ENCODE measurements at places on chromosomes 11 and 22.
A peak's percentile ranks its signal among the peaks of the same experiment; 100 is the strongest.

- no peak for DNase-seq
These were observed 419.3 kb upstream of the NARS2 start for GRCh38 chr11:78993802-78994430.

DNA sequence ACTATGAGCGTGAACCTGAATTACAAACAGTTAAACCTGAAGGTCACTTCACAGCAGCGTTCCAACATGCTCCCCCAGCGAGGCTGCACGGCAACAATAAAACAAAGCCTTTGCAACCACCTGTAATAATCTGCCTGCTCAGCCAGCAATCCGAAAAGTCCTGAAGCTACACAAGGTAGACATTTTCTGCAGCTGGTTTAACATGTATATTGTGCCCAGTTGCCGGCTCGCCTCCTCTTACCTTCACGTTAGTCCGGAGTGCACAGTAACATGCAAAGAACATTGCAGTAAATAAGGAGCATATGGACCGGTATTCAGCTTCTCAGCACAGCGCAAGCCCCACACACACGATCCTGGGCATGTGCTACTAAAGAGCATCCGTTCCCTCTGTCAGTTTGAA, 704.3 kb downstream of the DLG2 start:
- no peak for DNase-seq

GRCh38 chr11:86492370-86493010, 117.8 kb downstream of the CCDC81 start:
- no peak for DNase-seq

GRCh38 chr22:17884893-17885292, 110.6 kb upstream of the BID start:
- DNase-seq = no peak

DNA sequence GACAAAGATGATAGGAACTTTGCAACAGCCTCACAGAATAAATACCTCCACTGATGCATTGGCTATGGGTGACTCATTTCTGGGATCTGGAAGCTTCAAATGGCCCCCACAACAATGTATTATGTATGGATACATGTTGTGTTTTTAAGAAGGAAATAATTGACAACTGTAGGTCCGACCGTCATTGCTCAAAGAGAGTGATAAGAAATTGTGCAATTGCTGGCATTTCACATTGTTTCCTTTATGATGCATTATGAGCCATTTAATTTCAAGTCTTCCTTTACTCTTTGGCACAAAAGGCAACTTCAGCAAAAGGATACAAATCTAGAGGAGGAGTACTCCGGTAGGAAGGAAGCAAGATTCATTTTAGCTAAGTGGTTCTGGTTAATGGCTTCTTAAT, 2.0 kb downstream of the ANO3 start:
- DNase-seq = no peak

DNA sequence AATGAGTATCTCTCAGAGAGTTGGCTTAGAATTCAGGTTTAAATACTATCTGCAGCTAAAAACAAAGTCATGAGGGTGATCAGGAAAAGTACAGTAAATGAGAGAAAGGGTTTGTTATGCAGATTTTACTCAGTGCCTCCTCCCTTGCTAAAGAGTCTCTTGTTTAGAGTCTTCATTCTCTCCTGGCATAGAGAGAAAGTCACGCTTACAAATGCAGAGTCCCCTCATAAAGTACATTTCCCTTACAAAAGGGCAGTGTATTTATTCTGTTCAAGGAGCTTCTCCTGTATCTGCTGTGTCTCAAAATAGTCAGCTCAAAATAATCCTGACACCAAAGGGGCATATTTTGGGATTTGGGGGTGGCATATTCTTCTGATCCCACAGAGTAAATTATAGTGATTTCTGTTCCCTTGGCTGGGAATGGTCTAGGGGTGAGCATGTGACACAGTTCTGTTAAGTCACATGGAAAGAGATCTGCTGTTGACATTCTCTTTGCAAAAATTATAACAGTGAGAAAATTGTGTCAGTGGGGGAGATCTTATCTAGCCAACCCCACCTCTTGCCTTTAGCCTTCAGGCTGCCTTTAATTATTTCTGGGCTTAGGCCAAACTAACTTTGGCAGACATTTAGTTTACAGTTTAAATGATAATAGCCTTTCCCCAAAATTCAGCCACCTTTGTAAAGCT, 102.9 kb downstream of the MTNR1B start:
- DNase-seq = no peak

GRCh38 chr11:110296226-110297075, at the start of gene RDX:
Gene RDX (minus strand): TSS chr11:110296614. CDS start chr11:110279692, 16,922 bp downstream.
- peak; percentile 57 for DNase-seq

DNA sequence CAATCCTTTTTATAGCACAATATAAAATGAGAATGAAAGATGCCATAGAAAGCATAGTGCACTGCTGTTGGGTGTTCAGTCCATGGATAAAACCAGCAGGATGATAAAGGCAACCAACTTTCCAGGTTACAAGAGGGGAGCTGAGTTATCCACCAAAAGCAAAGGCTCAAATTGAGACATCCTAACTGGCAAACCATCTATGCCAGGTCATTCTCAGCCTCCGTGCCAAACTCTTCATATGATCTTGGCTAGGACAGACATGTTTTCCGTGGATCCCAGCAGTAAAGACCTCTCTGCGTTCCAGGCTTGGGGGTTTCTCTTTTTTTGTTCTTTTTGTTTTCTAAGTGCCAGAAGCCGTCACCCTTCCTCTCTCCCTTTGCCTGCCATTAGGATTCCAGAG, 7.3 kb upstream of the APOA1 start:
- DNase-seq = no peak

DNA sequence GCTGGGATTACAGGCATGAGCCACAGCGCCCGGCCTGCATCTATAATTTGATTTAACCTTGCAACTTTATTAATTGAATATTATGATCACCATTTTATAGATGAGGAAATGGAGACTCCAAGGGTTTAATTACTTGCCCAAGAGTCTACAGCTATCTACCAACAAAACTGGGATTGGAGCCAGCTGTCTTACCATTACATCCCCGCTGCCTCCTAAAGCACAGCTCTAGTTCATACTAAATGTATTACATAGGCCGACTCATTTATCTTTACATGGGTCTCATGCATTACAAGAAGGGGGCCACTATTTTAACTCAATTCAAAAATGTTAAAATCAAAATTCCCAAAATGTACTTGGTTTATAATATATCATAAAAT, 14.1 kb upstream of the TMA7B start:
- DNase-seq = no peak

- DNase-seq = no peak
These were observed 176.5 kb downstream of the LARGE1 start for GRCh38 chr22:33743756-33744155.

DNA sequence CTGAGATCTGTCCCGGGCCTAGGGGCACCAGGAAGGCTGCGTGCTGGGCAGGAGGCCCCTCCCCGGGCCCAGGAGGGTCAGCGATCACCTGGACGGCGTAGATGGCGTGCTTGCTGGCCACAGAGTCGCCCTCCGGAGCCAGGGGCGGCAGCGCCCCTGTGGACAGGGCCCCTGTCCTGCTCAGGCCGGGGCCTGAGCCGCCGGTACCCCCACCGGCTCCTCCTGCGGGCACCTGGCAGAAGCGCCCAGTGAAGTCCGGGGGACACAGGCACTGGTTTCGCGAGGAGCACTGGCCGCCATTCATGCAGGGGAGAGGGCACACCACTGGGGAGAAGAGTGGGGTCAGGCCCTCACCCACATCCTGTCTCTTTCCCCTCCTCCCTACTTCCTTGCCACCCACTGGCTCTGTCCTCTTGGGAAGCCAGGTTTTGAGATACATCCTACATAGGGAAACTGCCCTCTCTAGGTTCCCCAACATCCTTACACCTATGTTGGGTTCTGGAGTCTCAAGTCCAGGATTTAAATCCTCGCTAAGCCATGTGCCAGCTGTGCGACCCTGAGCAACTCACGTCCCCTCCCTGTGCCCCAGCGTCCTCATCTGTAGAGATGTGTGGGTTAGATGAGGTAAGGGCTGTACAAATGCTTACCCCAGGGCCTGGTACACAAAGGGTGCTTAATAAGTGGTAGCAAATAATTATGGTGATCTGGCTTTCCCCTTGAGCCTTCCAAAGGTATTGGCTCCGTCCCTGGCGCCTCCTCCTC, 3.9 kb downstream of the LTBP3 start:
- DNase-seq = no peak

GRCh38 chr11:79094616-79095015, 346.2 kb downstream of the TENM4 start:
- DNase-seq = no peak

- DNase-seq = no peak
These were observed 53.6 kb downstream of the SCUBE1 start for GRCh38 chr22:43289531-43289963.

DNA sequence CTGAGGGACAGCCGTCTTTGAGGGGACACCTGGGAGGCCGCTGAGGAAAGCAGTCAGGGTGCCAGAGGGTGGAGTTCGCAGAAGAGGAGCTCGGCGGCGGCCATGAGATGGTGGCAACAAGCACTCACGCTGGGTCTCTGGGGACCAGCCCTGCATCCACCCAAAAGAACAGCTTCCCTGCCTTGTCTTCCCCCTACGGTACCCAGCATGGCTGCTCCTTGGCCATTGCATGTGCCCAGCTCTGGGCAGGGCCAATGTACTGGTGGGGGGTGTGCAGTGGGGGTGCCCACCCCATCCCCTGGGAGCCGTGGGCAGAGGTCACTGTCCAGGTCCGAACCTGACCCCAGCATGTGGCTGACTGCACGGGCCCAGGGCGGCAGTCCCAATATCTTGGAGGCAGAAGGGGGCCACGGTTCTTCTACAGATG, 42.3 kb downstream of the OSBPL5 start:
- DNase-seq = no peak

DNA sequence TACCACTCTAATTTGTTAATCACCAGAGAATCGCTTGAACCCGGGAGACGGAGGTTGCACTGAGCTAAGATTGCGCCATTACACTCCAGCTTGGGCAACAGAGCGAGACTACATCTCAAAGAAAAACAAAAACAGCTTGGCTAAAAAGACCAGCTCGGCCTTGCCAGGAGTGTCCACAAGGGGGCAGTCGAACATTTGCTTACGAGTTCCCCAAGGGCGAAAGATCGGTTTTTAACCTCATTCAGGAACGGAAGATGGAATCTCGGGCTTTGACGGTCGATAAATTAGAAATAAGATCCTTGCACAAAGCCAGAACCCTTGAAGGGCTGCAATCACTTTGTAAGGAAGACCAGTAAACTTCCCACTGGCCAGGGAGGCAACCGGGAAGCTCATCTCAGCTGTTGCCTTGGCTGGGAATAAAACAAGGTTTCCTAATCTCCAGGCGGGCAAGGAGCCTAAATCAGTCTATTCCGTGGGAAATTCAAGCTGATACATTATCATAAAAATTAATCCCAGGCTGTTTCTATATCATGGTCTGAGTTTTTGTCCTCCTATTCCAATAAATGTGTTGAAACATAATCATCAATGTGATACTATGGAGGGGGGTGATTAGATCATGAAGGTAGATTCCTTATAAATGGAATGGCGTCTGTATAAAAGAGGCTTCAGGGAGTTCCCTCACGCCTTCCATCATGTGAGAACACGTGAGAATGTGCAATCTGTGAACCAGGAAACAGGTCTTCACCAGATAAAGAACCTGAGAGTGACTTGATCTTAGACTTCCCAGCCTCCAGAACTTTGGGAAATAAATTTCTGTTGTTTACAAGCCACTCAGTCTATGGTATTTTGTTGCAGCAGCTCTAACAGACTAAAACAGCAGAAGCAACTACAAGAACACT, 14.9 kb upstream of the SLC29A2 start:
- peak; percentile 60 for DNase-seq

- no peak for DNase-seq
These were observed 33.0 kb upstream of the RIC3 start for GRCh38 chr11:8201644-8202365.

DNA sequence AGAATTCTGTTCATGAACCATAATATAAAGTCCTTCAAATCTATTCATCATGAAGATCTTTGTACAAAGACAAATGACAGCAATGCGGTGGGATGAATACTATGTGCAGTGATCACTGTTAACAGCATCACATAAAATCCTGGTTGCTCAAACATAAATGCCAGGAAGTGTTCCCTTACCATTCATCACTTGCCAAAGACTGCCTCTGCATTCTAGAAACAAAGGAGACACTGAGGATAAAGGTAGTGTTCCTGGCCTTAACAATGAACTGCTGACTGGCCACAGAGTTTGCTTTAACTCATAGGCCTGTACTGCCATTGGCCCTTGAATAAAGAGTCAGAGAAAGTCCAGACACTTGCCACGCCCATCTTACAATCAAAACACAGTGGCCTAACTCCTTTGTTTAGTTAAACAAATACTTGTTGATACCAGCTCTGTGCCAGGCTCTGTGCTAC, 29.5 kb downstream of the C2CD3 start:
- no peak for DNase-seq

GRCh38 chr11:74132833-74133232, 38.0 kb downstream of the C2CD3 start:
- no peak for DNase-seq

DNA sequence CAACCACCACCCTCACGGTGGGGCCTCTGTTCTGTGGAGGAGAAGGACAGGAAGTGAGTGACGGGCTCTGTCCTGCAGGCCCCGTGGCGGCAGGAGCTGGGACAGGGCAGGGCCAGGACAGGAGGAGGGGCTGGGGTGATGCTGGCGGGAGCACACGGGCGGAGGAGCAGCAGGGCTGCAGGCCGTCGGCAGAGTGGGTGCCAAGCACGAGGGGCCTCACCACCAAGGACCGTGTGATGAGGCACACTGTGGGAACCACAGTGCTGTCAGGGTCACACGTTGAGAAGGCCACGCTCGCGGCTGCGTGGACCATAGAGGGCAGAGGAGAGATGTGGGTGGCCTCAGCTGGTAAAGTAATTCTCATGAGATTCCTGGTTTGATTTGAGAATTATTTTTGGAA, 8.5 kb downstream of the SCO2 start:
- no peak for DNase-seq

GRCh38 chr11:127693686-127694085, 693.1 kb upstream of the KIRREL3 start:
- no peak for DNase-seq

GRCh38 chr11:68521969-68522652, 61.6 kb downstream of the PPP6R3 start:
- DNase-seq = no peak

GRCh38 chr22:26656891-26657851, at the start of gene MIAT:
Gene MIAT (plus strand): TSS chr22:26657588.
- no peak for DNase-seq

- no peak for DNase-seq
These were observed 19.5 kb downstream of the GNAZ start for GRCh38 chr22:23089633-23090456.

GRCh38 chr11:9144828-9145227, 53.4 kb upstream of the SCUBE2 start:
- no peak for DNase-seq

Measured in stimulated activated CD8-positive, alpha-beta memory T cell treated with anti-CD3 and anti-CD28 coated beads, Interleukin-15, amount 100 ng/mL, for 48 hours (primary cell).